Stimulated activated CD4-positive, alpha-beta T cell treated with anti-CD3 and anti-CD28 coated beads, Interleukin-12 subunit alpha, Interleukin-12 subunit beta, amount 100 ng/mL, for 4 hours (primary cell): ENCODE measurements at places on chromosomes 2 and 18.

GRCh38 chr2:46471-47345 is at the start of gene FAM110C:
TSS of gene FAM110C (minus strand) at chr2:46505. CDS start at chr2:46385, 120 bp downstream.
- peak; percentile 39 for DNase-seq

GRCh38 chr2:99651930-99652670 is 162.3 kb upstream of the REV1 start:
- no peak for DNase-seq

DNA sequence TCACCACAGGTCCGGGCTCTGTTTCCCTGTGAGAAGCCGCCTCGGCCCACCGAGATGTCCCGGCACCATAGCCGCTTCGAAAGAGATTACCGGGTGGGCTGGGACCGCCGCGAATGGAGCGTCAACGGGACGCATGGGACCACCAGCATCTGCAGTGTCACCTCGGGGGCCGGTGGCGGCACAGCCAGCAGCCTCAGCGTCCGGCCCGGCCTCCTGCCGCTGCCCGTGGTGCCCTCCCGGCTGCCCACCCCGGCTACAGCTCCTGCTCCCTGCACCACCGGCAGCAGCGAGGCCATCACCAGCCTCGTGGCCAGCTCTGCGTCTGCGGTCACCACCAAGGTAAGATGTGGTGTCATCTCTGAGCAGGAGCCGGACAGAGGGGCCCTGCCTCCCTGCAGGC is 177.2 kb downstream of the KLHL29 start:
- DNase-seq = no peak

DNA sequence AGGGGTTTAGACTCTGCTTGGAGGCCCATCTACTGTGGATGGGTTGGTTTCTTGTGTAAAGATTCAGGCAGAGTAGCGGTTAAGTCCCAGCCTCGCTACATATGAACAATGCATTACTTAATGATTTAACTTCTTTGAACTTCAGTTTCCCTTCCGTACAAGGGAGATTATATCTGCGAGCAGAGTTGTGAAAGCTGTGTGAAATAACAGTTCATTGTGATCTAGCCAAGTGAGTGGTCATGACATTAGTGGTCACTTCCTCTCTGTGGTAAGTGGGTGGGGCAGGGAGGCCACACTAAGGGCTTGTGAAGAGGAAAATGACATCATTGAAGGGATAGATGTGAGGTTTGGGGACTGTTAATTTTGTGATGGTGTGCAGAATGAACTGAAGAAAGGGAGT is 14.1 kb upstream of the MEX3C start:
- DNase-seq = no peak

- DNase-seq = no peak
These were observed 4.7 kb upstream of the ZNF516 start for GRCh38 chr18:76499637-76500340.
